CD4-positive, alpha-beta T cell treated with Interleukin-17A for 4 hours (primary cell): ENCODE measurements at places on chromosomes 7 and 10.

DNA sequence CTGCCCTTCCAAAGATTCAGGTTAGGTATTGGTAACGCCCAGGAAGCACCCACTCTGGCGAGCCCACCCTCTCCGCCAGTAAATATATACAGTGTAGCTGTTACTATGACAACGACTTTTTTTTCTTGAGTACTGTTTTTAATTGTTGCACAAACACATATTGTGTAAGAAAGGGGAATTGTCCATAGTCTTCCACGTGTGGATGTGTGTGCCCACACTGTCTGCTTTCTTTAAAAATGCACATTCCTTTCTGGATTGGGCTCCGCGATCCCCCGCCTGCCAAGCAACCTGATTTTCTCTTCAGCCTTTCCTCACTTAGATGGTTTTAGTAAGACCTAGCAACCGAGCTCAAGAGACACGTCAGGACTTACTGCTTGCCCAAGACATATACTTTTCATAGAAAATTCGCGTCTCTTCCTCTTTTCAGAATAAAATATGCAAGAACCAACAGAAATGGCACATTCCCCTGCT lies 247.8 kb downstream of the EBF3 start:
- no peak for DNase-seq

GRCh38 chr7:141320287-141320686 lies 230.9 kb upstream of the AGK start:
- DNase-seq, result no peak

GRCh38 chr10:103820101-103821062 lies 35.0 kb downstream of the SH3PXD2A start:
- DNase-seq, result no peak

DNA sequence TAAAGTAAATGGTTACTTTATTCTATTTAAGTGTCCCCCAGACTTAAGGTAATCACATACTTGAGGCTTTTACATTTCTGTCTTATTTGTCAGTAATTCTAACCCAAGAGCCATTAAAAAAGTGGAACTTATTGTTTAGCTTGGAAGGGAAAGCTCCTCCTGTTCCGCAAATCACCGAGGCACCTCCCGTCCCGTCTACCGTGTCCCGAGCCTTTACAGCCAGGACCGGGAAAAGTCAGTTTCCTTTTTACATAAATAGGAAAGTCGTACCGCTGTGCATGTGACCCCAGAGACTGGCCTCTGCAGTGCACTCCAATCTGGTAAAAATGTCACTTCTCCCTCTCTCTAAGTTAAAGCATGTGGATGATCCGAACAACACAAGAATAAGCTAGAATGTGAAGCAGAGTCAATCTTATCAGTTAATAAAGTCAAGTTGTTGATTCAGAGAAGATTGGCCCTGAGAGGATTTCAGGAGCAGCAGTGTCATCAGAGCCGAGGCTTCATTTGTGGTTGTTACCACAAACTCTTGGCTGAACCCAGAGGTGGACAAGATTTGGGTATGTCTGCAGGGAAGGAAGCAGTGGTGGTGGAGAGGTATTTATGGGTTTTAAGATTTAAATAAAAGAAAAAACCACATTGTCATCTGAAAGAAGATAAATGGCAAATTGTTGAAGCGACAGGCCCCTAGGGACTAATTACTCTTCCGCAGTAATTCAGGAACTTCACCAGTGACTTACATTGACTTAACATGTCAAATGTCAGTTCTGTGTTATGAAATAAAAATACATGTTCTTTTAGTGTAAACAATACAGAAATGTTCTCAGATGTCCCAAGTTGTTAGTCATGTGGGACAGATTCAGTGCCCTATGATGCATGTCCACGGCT lies 316.6 kb upstream of the ZNF32 start:
- no peak for DNase-seq

- DNase-seq, result no peak
Observed at GRCh38 chr7:137606061-137606674, 240.6 kb downstream of the DGKI start.

- no peak for DNase-seq
Observed at GRCh38 chr7:54802841-54803240, 43.8 kb upstream of the SEC61G start.

- DNase-seq, result no peak
Observed at GRCh38 chr10:125084191-125084613, 76.2 kb downstream of the CTBP2 start.

DNA sequence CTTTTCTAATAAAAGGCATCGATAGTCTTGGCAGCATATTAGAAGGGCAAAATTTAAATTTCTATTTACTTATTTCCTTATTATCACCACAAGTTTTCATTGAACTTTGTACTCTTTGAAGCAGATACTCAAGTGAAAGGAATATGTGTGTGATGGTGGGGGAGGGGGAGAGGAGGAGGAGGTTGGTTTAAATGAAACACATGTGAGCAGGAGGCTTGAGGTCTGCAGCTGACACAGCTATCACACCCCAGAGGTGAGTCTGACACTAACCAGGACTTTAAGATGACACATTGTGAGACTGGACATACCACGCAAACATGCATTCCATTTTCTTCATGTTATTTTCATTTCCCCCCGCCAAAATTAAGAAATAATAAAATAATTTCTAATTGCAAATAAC lies 63.3 kb downstream of the CTTNBP2 start:
- DNase-seq, result no peak

DNA sequence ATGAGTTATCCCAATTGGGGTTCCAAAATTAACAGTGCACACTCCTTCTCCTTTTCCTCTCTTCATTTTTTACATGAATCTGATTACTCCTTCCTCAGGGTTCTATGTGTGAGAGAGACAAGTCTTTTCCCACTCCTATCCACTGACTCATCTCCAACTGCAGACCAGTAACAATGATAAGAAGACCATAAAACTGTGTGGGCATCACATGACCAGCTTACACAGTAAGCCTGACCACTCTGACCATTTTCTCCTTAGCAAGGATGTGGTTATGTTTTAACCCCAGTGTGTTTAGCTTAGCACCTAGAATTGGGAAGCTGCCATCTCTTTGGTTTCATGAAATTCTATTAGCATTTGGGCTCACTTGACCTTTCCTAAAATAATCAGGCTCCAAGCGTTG lies 145.0 kb upstream of the CALCR start:
- DNase-seq, result no peak
